ENCODE measurements at places on chromosomes 2 and 18.

- DNase-seq, result no peak
Observed at GRCh38 chr2:73837847-73838585, 9.3 kb downstream of the STAMBP start.

- DNase-seq, result no peak
Observed at GRCh38 chr2:126877041-126877440, 21.6 kb upstream of the TEX51 start.

GRCh38 chr2:169828141-169828811, 1.0 kb downstream of the UBR3 start:
- DNase-seq, result peak; percentile 52

DNA sequence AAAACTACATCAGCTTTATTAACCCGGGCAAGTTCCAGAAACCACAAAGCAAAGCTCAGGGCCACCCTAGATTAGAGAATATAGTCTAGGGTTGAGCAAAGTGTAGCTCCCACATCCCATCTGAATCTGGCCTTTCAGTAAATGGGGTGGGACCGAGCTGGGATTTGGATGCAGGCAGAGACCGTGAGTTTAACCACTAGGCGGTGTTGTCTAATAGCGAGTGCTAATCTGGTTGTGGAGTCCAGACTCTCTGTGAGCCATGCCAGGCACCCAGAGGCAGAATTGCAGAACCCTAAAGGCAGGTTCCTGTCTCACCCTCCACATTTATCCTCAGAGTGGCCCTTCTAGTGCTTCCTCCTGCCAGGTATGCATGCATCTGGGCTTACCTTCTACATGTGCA, 435.9 kb downstream of the TSN start:
- DNase-seq, result peak; percentile 76

DNA sequence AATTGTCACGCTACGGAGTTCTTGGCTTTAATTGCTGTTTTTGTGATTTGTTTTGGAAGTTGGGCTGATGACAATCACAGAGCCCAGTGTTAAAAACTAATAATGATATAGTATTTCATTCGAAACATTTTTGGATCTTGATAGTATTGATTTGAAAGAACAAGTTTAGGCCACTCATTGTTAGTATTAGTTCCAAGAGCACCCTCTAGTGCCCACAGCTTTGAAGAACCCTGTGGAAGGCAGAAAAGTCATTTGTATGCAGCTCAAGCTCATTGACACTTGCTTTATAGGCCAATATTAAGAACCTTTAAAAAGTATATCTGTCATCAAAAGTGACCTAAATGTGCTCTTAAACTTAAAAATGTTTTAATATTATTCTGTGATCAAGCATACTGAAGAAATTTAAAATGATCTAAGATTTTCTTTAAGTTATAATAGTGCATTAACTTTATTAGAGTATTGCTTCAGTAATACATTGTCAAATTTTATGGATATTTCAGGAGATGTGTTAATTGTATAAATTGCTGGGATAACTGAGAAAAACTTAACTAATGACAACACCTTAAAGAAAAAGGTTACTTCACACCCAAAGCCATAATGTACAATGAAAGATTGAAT, 191.0 kb downstream of the GRB14 start:
- peak; percentile 31 for DNase-seq

All from iPS-NIHi11 (cell line).